ENCODE measurements at places on chromosomes 6 and 20.

DNA sequence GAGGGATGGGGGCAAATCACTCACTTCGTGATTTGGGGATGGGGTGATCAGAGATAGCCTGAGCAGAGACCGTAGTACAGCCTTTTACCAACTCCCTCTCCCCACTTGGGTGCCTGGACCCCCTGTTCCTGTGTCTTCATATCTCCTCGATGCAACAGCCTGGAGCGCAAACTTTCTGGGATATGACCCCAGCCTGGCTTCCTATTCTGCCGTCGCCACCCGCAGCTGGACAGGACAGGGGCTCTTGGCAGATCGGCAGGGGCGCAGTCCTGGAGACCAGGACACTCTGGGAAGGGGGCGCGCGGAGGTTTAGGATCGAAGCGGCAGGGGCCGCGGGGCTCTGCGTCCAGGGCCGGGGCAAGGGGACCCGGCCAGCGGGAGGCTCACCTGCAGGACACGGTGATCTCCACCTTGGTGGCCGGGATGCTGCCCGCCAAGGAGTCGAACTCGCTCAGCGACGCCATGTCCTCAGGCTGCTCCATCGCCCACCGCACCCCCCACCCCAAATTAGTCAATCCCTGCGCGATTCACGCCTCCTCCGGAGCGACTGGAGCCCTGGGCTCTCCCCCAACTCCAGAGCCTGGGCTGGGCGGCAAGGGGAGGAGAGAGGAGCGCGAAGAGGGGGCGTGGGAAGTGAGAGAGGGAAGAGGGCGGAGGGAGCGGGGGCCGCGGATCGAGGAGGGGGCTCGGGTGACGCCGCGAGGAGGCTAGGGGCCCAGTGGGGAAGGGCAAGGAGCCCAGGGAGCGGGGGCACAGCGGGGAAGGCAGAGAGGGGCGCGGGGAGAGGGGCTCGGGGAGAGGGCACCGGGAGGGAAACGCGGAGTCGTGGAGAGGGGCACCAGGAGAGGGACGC is at the start of gene CPNE5:
TSS of gene CPNE5 (minus strand) at position 549 of the 853 bp plus-strand sequence. CDS start at position 482, 67 bp downstream.
- no peak for DNase-seq

DNA sequence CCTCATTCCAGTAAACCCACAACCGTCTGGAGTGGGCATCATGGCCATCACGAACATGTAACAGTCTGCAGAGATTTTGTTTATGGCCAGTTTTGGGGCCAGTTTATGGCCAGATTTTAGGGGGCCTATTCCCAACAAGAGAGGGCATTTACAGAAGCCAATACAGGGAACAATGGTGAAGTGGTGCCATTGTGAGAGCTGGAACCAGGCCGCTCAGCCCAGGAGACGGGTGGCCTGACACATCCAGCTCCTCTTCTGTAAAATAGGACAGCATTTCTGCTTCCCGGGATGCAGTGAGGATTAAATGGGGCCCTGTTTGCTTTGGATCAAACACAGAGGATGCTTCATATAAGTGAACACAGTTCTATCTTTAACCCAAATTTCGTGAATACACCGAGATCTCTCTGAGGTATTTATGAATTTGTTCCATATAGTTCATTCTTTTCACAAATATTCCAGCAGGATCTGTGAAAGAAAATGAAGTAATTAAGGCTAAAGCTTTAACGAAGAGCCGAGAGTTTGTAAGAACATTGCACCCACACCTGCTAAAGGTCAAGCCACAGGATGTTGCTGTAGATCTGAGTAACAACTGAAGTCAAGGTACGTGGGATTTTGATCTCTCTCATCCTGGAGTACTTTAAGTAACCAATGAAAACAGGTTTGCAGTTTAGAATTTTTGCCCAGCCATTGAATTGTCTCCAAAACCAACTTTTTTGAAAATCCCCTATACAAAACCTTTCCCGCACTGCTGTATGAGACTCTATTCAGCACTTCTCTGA is 14.5 kb upstream of the SIRPG start:
- DNase-seq, result no peak

DNA sequence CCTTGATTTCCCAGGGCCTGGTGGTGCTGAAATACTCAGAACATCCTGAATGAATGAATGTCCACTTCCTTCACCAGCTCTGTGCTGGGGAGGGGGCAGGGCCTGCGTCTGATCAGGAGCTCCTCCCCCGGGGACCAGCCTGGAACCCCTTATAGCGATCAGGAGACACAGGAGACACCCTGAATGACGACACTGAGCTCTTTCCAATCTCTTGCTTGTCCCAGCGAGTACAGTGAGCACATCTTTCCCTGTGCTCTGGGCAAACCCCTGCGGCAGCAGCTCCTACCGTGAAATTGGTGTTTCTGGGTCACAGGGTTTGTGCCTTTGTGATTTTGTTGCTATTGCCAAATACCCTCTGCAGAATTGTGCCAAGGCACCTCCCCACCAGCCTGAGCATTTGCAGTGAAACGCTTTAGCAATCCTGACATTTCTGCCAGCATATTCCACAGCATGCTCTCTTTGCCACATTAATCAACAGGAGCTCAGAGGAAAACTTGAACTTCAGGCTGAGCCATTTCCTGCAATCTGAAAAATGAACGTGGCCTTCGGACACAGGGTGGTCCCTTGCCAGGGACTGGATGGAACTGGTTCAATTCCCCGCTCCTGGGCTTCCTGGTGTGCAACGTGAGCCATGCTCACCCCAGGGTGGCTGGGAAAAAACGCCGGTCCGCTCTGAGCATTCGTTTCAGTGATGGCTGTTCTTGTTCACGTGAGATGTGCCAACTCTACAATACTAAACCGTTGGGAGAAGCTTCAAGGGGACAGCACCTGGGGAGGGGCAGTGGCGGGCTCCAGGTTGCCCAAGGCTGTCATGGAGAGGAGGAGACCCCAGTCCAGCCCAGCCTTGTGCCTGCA is 23.1 kb upstream of the MRGBP start:
- DNase-seq, result no peak

DNA sequence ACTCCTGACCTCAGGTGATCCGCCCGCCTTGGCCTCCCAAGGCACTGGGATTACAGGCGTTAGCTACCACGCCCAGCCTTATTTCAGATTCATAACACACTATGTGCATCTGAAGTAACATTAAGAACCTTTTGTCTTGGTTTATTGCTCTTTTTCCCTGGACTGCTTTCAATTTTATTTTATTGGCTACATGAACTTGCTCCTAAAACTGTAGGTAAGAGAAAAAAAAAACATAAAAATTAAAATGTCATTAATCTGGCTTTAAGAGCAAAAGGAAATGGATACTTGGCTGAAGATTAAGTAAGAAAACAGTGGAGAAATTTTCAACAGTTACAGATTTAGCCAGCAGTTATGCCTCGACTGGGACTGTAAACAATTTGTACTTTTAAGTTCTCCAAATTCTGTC is 62.5 kb downstream of the GJA1 start:
- DNase-seq, result no peak

DNA sequence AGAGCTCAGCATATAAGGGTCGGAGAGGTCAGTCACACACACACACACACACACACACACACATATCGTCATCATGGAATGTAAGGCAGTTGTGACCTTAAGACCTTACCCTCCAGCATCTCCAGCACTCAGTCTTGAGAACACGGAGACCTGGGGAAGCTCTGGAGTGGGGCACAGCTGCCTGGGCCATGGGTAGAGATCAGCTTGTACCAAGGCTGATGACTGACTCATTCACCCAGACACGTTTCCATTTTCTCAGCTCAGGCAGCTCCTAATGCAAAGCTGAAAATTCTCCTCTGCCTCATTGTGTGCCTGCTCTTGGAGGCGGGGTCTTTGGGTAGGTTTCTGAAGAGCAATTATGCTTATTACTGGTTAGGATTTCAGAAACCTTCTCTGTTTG is 38.3 kb upstream of the PDYN start:
- no peak for DNase-seq

GRCh38 chr6:163720460-163721235 is 306.1 kb downstream of the QKI start:
- DNase-seq, result no peak

GRCh38 chr20:47049771-47050170 is 155.1 kb downstream of the EYA2 start:
- no peak for DNase-seq

DNA sequence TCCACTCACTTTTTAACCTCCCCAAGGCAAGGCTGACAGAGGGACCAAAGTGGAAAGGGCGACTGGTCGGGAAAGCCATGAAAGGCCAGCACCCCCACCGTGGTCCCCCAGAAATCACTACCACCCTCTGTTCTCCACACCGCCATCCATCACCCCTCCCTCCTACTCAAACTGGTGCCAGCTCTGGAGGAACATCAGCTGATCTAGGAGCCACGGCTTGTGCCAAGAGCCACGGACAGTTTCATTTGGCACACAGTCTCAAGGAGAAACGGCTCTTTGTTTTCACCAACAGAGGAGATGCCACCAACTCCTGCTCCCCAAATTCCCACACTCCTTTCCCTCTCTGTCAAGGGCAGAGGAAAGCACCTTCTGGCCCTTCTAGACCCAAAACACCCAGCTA is 26.0 kb downstream of the TBC1D7 start:
- DNase-seq, result no peak

- DNase-seq, result no peak
Measured at GRCh38 chr6:147903931-147904330, 395.4 kb downstream of the SAMD5 start.

DNA sequence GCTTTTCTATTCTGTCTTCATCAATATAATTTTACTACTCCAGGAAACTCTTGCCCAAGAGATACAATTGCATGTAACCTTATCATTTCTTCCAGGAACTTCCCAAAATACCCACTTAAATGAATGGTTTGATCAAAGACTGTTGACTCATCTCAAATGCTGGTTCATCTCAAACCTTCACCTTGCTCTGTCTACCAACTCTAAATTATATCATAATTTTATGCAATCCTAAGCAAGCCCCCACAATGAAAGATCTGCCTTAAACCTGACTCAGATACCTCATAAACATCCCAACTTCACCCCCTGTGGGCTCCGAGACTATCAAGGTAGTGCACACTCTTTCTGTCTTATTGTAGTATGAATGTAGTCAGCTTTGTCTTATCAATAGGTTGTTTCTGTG is 65.5 kb upstream of the GCM1 start:
- no peak for DNase-seq

DNA sequence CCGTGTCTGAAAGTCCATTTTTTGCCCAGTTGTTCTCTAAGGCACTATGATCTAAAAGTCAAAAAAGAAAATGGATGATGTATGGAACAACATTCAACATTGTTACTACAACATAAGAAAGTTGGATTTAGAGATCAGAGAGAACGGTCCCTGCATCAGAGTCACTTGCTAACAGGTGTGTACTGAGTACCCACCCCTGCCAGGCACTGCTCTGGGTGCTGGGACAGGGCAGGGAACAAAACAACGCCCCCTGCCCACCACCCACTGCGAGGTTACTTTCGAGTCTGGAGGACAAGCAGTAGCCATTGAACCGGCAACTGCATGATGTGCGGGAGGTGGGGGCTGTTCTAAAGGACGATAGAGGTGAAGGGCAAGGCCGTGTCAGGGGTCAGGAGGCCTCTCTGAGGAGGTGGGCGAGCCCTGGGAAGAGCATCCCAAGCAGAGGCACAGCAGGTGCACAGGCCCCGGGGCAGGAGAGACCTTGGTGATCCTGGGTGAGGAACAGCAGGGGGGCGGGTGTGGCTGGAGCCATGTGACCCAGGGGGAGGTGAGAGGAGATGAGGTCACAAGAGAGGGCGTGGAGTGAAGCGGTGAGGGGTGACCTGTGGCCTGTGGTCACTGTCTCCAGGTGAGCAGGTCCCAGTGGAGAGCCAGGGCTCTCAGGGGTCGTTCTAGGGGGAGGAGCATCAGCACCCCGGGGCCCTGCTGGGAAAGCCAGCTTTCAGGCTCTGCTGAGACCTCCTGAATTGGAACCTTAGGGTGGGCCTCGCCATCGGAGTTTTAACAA is 197.5 kb upstream of the SULF2 start:
- DNase-seq, result no peak

DNA sequence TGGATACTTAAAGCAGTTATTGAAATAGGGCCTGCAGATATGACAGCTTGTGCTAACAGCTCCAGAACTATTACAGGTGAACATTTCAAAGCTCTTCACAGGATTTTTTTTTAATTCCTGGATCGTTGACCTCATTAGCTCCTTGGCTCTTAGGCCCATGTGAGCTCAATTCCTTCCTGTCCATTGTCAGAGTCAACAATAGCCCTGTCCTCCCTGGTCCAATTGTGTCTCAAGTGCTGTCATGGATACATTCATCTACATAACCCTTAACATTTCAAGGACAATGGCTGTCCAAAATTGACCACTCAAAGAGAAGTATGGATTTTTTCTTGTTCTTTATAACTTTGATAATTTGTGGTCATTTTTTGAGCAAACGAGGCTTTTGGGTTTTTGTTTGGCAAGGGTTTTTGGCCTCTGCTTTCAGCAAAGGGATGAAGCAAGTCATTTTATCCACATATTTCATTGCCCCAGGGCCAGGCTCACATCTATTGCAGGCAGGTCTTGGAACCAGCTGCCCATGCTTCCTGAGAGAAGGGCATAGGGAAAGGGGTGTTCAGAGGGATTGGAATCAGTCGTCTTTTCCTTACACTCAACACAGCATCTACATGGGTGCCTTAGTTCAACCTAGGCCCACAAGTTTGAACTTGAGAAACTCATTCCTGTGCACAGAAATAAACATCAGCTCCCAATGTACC is 282.1 kb downstream of the TPBG start:
- no peak for DNase-seq

DNA sequence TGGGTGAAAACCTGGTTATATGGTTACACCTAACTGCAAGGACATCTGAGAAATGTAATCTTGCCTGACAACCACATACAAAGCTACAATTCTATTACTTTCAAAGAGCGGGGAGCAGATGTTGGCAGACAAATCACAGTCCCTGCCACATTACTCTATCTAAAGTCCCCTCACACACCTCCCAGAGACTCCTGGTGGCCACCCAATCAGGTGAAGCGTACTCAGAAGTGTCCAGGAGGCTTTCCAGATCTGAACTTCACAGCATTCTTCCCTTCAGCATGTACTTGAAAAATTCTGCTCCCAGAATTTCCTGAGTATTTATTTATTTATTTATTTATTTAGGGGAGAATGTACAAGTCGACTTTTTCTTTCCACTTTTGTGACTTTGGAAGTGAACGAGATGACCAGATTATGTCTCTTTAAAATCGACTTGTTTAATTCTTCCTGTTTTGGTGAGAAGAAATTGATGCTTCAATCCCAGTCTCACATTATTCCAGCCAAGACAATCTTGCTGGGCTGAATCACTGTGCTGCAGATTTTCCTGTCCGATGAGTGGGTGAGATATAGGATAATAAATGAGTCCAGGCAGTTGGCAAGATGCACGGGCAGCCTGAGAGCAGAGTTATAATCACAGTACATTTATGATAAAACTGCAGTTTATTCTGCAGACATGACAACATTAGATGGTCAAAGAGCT is 46.9 kb upstream of the POPDC3 start:
- no peak for DNase-seq

- DNase-seq, result no peak
Measured at GRCh38 chr6:46832816-46833215, 39.6 kb downstream of the MEP1A start.

Measured in naive thymus-derived CD8-positive, alpha-beta T cell (primary cell).